ENCODE measurements at places on chromosomes 4 and X. TPM values are rescaled to one million over a fixed set of nuclear protein-coding genes. Genes with fewer than 3 reads are reported as not detected.

- no peak for DNase-seq
Measured at GRCh38 chr4:111722213-111722720, 423.0 kb upstream of the FAM241A start.

GRCh38 chr4:126458993-126459392 lies 1144.2 kb downstream of the FAT4 start:
- DNase-seq: no peak

DNA sequence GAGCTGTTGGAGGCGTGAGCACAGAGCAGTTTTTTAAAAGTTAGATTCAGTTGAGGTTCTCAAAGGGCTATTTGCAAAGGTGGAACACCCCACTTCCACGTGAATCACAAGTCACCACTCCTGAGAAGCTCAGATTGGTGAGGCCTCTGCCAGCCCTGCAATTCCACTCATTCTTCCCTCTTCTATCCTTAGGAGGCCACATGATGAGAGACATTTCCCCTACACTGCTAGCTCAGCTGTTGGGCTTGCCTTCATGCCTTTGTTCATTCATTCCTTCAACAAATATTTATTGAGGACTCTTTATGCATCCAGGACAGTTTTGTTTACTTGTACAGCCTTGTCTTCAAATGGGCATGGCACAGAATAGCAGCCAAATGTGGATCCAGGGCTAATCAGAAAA lies 3.7 kb downstream of the SRPX2 start:
- DNase-seq: peak; percentile 29

DNA sequence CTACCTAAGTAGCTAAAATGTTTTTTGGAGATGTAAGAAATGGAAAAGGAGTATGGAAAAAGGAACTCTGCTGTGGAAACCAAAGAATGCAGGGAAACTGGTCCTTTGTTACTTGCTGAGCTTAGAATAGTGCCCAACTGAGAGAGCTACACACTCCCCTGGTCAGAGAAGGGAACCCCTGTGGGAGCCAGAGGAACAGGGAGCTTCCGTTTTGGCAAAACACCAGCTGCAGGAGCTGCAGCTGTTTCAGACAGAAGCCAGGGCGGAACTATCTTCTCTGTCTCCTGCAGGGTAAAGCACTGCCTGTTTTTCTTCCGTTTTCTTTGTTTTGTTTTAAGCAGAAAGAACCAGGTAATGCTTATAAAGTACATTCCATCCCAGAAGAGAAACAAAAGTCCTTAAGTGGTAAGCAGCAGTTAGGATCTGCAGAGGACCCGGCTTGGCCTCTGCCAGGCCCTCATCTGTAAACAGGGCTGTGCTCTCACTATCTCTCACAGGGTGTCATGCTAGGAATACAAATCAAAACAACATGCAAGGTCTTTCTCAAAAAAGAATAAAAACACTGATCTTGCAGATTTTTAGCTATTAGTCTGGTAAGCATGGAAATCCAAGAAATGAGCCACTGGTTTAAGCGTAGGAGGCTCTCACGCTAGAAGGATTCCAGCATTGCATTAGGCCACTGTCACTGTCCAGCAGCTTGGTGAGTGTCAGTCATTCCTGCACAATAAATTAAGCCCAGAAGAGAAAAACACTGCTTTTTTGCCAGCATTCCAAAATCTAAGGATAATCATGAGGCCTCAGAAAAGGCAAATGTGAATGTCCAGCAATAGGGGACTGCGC lies 76.1 kb downstream of the CHST7 start:
- no peak for DNase-seq

The P2RY8 gene
- not detected for total RNA-seq
